ENCODE measurements at places on chromosomes 12 and 14. TPM values are rescaled to one million over a fixed set of nuclear protein-coding genes. Genes with fewer than 3 reads are reported as not detected.

Gene BMP4
- not detected for total RNA-seq

DNA sequence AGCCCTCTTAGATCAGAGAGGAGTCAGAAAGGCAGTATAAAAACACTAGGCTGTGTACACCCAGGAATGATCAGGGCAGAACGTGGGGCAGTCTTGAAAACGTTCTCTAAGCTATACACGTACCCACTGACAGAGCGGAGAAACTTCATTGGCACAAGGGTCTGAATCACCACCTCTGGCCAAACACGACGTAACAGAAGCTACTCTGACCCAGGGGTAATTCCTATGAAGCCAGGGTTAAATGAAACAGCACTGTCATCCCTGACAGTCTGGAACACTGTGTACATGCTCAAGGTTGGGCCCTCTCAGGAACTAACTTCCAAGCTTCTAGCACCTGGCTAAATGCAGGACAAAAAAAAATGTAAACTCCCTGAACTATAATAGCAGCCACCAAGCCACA, 38.4 kb downstream of the PARP11 start:
- DNase-seq = no peak

Gene TMEM179
- 0.23 TPM for total RNA-seq

DNA sequence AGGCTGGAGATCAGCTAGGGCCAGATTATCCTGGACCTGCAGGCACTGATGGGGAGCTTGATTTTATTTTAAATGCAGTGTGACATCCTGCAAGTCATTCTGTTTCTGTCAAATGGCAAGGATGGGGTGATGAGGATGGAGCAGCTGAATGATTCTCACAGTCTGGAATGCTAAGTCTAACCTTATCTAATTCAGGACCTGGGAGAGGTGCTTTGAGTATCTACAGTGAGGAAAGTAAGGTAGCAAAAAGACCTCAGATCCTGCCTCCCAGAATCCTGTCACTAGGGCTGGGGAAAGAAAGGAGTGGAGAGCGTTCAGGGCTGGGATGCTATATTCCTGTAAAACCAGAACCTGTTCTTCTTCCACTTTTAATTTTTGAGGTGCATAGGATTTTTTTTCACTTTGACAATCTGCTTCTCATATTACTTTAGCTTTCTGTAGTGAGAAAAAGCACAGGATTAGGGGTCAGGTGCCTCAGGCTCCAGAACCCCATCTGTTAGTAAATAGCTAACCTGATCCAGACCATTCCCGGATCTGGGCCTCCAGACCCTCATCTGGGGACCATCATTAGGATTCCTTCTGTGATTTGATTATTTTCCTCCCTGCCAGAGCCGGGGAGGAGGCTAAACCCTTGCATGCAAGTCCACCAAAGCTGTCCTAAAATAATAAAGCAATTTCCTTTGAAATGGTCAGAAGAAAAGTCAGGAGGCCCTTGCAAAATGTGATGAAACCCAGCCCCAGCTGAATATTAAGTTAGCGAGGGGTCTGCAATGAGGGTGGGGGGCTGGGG, 54.7 kb downstream of the ASCL1 start:
- DNase-seq = no peak

DNA sequence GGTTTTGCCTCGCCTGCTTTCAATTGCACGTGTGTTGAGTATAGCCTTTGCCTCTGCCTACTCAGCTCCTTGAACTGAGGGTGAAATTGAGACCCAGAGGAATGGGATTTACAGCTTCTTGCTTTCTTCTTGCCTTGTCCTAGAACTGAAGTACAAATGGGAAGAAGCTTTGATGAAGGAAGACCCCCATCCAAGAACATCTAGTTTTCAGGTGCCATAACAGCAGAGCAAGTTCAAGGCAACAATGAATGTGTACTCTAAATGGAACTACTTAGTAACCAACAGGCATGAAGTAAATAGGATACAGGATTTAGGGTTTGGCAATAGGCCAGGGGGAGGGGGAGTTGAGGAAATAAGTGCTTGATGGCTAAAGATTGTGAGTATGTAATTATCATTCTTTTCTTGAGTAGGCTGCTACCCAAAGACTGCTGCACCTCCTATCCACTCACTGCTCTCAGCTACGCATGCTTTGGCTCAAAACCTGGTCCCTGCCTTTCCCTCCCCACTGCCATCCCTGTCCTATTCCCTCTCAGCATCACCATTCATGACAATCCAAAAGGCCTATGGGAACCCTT, 2.1 kb downstream of the GPX2 start:
- DNase-seq = no peak

DNA sequence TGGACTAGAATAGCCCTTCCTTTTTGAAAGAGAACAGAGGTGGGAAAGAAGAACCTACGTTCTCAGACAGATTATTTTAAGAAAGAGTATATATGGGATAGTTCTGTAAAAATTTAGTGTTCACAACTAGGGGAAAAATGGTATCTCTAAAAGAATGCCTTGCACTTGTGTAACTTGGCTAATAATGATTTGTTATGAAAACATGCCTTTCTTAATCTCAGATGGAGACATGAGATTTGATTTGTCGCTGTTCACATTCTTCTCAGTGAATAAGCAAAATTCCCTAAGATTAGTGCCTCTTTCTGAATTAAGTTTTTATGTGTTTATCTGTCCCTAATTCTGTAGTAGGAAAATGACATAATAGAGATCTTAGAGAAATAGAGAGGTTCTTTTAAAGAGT, 100.8 kb downstream of the USP15 start:
- DNase-seq = no peak

Gene ARHGEF40
- 0.23 TPM for total RNA-seq

DNA sequence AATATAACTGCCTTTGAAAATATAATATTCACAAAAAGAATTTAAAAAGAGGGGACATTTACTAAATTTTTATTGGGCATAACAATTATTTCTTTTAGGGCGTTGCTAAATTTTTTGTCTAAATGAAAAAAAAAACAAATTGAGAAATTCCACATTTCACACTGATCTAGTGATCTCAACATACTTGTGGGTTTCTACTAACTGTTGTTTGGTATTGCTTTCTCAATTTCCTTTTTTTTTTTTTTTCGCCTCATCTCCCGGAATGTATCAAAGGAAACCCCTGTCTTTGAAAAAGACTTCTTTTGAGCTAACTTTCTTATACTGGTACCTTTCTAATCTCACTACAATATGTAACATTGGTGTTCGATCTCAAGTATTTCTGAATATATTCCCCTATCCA, at the start of gene CLEC4D:
CLEC4D (plus strand) TSS at position 248 of the 400 bp plus-strand sequence. CDS start 230 bp downstream, outside the sequence.
- DNase-seq = no peak

DNA sequence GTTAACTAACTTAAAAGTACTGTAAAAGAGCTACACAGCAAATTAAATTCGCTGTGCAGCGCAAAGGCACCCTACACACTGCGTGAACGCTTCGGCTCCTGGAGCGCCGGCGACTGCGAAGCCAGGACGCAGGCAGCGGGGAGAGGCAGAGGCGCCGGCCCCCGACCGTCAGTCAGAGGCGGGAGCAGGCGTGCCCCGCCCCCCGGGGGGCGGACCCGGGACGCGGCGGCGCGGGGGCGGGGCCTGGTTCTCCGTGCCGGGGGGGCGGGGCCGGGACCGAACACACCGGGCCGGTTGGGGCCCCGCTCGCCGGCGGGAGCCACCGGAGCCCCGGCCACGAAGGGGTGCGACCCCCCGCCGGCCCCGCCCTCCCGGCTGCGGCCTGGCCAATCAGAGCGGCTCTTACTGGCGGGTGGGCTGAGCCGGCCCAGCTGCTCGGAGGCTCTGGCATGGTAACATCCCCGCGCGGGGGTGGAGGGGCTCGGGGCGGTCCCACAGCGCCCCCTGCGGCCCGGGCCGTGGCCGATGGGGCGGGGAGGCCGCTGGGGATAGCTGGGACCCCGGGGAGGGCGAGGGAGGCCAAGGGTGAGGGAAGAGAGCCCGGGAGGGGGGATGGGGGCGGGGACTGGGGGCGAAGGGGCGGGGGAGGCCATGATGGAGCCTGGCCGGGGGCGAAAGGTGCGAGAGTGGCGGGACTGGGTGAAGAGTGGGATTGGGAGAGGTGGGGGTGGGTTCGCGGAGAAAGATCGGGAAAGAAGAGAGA, at the start of gene PRPF40B:
PRPF40B (plus strand) TSS at position 420 of the 763 bp plus-strand sequence; CDS start at position 450, 30 bp downstream.
- DNase-seq = peak; percentile 83

GRCh38 chr14:64303471-64303917, 9.3 kb upstream of the ESR2 start:
- DNase-seq = no peak

GRCh38 chr12:106517314-106517713, 65.5 kb upstream of the RFX4 start:
- no peak for DNase-seq

GRCh38 chr12:28034271-28034670, 61.7 kb upstream of the PTHLH start:
- no peak for DNase-seq

Gene FOXM1
- total RNA-seq = 105 TPM

GRCh38 chr12:98909746-98910145, 264.7 kb downstream of the APAF1 start:
- DNase-seq = no peak

Gene WIF1
- not detected for total RNA-seq

GRCh38 chr14:21042918-21043317, 756 bp downstream of the RNASE7 start:
- no peak for DNase-seq

Gene CLEC2A
- not detected for total RNA-seq

Data from activated naive CD4-positive, alpha-beta T cell treated with anti-CD3 and anti-CD28 coated beads, Interleukin-2, amount 50 U/mL, for 72 hours (primary cell).